Body of pancreas (tissue), 4 donors: ENCODE measurements at places on chromosomes 12 and 14. TPM values are rescaled to one million over a fixed set of nuclear protein-coding genes. Genes with fewer than 3 reads are reported as not detected.

The MIP gene
- not detected for total RNA-seq

The APOF gene
- total RNA-seq: not detected

The BCL11B gene
- total RNA-seq: 0.78 TPM

The CLEC12A gene
- total RNA-seq: not detected

The SPIC gene
- total RNA-seq: not detected

The MARCHF9 gene
- 5.2 TPM for total RNA-seq

GRCh38 chr14:85468816-85469215 lies 61.1 kb upstream of the FLRT2 start:
- H3K36me3 ChIP-seq: no peaks in the 10 kb centered on the region
- no peaks in the 10 kb centered on the region for H3K27me3 ChIP-seq
- no peak for DNase-seq
- H3K4me3 ChIP-seq: no peak overlapping the region

DNA sequence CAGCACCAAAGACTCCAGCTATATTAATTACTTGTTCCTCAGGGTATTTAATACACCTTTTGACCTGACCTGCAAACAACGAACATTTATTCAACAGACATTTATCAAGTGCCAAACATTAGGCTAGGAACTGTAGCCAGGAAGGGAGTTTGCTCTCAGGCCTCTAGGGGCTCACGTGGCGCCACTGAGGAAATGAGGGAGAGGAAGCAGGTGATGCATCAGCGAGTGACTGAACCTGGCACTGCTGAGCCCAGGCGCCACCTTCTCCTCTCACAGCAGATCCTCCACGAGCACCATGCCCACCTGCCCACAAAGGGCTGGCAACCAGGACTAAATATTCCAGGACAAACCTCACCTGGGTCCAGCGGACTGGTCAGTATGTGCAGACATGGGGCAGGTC lies 50.2 kb downstream of the SETD3 start:
- H3K27me3 ChIP-seq: no peaks in the 10 kb centered on the region
- no peak overlapping the region for H3K4me3 ChIP-seq
- peak; percentile 57 for DNase-seq
- no peaks in the 10 kb centered on the region for H3K36me3 ChIP-seq
- H3K4me1 ChIP-seq: peaks cover 8% of the 10 kb centered on the region

DNA sequence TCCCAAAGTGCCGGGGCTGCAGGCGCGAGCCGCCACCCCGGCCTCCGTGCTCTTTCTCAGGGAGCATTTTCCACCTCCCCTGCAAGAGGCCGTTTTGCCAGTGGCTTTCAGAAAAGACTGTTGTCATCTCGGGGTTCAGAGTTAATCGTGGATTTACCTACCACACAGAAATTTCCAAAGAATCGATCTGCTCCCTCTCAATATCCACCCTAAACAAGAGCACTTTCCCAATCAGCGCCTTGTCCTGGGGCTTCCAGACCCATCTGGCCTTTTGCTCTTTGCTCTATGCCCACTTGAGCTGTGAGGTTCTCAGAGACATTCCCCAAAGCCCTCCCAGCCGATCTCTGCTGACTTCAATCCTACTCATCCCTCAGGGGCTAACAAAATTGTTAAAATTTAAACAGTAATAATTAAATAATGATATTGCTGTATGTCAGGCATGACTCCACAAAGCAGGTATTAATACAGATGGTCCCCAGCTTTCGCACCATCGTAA lies 86.6 kb downstream of the NINJ2 start:
- no peak overlapping the region for H3K4me3 ChIP-seq
- no peak overlapping the region for H3K27ac ChIP-seq
- H3K27me3 ChIP-seq: no peaks in the 10 kb centered on the region
- H3K4me1 ChIP-seq: peaks cover 24% of the 10 kb centered on the region
- no peak for DNase-seq

DNA sequence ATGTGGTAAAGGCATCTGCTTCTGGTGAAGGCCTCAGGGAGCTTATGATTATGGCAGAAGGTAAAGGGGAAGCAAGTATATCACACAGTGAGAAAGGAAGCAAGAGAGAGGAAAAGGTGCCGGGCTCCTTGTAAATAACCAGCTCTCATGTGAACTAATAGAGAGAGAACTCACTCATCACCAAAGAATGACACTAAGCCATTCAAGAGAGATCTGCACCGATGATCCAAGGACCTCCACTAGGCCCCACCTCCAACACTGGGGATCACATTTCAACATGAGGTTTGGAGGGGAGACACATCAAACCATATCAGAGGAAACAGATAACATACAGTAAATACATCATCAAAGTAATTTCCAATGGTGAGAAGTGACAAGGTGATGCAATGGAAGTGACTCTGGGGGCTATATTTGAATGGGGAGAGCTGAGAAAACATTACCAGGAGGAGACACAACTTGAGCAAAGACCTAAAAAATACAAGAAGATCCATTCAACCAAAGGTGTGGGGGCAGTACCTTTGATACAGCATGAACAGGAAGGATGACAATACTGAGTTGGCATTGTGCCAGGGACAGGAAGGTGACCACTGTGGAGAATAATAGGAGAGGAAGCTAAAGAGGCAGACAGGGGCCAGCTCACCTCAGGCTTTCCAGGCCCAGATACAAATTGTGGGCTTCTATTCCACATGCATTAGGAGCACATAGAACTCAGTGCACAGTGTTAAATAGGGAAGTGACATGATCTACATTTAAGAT lies 134.4 kb upstream of the GRIP1 start:
- no peaks in the 10 kb centered on the region for H3K4me1 ChIP-seq
- no peaks in the 10 kb centered on the region for H3K27me3 ChIP-seq
- no peak for DNase-seq
- H3K4me3 ChIP-seq: no peak overlapping the region

DNA sequence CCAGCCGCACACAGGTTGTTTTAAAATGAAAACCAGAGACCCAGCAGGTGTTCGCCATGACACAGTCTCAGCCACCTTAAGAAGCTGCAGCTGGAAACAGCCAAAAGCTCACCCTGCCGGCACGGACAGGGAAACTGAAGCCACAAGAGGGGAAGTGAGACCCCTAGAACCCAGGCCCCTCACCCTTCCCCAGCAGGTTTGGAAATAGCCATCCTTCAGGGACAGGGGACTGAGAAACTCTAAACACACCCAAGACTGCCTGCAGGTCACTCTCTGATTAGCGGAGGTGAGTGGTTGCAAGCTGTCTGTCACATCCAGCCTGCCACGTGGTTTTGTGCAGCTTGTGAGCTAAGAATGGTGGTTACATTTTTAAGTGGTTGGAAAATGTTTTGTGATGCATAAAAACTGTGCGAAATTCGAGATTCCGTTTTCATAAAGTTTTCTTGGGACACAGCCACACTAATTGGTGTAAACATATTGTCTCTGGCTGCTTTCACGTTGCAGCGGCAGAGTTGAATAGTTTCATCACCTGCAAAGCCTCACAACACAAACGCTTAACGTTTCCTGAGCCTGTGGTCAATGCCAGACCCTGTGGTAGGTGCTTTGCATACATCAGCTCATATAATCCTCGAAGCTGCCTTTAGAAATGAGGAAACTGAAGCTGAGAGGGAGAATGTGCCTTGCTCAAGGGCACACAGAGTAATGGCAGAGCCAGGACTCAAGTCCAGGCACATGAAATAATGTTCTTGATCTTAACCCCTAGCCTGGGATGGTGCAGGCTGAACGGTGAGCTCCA lies 1.7 kb upstream of the SELPLG start:
- H3K27me3 ChIP-seq: no peaks in the 10 kb centered on the region
- DNase-seq: peak; percentile 44
- H3K36me3 ChIP-seq: no peaks in the 10 kb centered on the region
- H3K27ac ChIP-seq: no peak overlapping the region
- H3K4me3 ChIP-seq: no peak overlapping the region

DNA sequence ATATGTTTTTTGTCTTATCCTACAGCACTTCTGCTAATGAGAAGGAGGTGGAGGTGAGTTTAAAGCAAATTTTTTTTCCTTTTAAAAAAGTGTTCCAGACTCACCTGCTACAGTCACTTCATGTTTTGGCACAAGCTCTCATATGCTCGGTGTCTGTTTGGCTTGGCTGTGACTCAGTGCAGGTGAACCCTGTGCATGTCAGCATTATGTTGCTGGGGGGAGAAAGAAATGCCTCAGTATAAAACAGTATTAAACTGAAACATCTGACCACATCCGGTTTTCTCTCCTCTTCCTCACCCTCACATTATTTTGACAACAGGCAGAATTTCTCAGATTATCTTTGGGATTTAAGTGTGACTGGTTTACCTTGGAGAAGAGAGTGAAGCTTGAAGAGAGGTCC lies 105.2 kb downstream of the DNAI7 start:
- no peak overlapping the region for H3K4me3 ChIP-seq
- H3K27ac ChIP-seq: no peak overlapping the region
- H3K36me3 ChIP-seq: peaks cover 3% of the 10 kb centered on the region
- no peaks in the 10 kb centered on the region for H3K27me3 ChIP-seq
- DNase-seq: peak; percentile 58

DNA sequence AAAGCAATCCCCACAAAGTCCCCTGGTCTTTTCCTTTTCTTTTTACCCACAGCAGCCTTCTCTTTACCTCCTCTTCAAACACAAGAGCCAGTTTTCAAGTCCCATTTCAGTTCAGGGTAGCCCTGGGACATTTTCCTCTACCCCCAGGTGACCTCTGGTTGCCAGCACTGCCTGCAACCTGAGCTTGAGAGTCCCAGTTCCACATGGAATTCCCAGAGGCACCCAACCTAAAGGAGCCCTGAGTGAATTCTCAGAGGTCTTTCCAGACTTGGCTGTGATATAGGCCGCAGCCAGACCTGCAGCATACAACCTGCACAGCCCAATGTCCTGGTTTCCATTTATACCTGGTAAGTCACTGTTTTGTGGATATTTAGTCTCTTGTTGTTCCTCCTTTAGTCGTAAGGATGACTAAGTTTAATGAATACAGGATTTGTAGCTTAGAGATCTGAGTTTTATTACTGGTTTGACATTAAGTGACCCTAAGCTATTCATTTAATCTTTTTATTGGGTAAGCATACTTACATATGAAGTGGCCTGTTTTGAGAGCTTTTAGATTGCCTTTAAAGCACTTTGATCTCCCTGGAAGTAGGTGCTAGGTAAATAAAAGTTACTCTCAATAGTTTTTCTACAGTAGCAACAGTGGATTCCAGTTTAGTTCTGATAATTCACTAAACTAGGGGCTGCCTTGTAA lies 159.8 kb downstream of the TGFB3 start:
- no peak for DNase-seq
- no peak overlapping the region for H3K27ac ChIP-seq
- no peaks in the 10 kb centered on the region for H3K27me3 ChIP-seq
- no peaks in the 10 kb centered on the region for H3K36me3 ChIP-seq

- H3K27me3 ChIP-seq: no peaks in the 10 kb centered on the region
- no peaks in the 10 kb centered on the region for H3K36me3 ChIP-seq
- no peak overlapping the region for H3K27ac ChIP-seq
- no peak for DNase-seq
- no peaks in the 10 kb centered on the region for H3K4me1 ChIP-seq
- no peak overlapping the region for H3K4me3 ChIP-seq
Measured at GRCh38 chr12:52846356-52846970, 2.3 kb downstream of the KRT78 start.

GRCh38 chr14:81589381-81590065 lies 55.9 kb upstream of the SEL1L start:
- H3K36me3 ChIP-seq: no peaks in the 10 kb centered on the region
- no peak overlapping the region for H3K4me3 ChIP-seq
- H3K27ac ChIP-seq: no peak overlapping the region
- no peaks in the 10 kb centered on the region for H3K27me3 ChIP-seq

GRCh38 chr14:53564870-53565269 lies 391.8 kb downstream of the BMP4 start:
- H3K27me3 ChIP-seq: no peaks in the 10 kb centered on the region
- no peak overlapping the region for H3K4me3 ChIP-seq
- H3K36me3 ChIP-seq: no peaks in the 10 kb centered on the region
- no peaks in the 10 kb centered on the region for H3K4me1 ChIP-seq
- no peak for DNase-seq

DNA sequence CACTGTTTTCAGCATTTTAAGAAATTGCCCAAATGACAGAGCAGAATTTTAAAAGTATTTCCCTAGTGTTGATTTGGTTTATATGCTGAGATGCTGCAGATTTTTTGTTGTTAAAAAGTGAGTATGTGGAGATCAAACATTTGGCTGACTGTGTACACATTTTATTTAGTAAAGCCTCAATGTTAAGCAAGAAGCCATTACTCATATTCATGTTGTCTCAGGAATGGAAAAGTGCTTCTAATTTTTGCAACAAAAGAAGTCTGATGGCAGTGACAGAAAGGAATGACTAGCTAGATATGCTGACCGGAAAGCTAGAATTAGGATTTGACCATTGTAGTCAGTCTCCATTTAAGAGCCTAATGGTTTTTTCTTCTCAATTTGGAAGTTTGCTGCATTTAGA lies 22.5 kb downstream of the SLC38A6 start:
- no peak overlapping the region for H3K27ac ChIP-seq
- H3K4me3 ChIP-seq: no peak overlapping the region
- no peaks in the 10 kb centered on the region for H3K36me3 ChIP-seq

- no peaks in the 10 kb centered on the region for H3K4me1 ChIP-seq
- no peaks in the 10 kb centered on the region for H3K36me3 ChIP-seq
- H3K27ac ChIP-seq: no peak overlapping the region
- H3K27me3 ChIP-seq: no peaks in the 10 kb centered on the region
- H3K4me3 ChIP-seq: no peak overlapping the region
Measured at GRCh38 chr12:220491-220890, 6.5 kb upstream of the SLC6A12 start.

GRCh38 chr12:124508381-124509079 lies 58.9 kb downstream of the NCOR2 start:
- H3K27me3 ChIP-seq: no peaks in the 10 kb centered on the region
- peak overlapping the region; percentile 82 for H3K27ac ChIP-seq
- DNase-seq: no peak
- no peak overlapping the region for H3K4me3 ChIP-seq
- H3K36me3 ChIP-seq: no peaks in the 10 kb centered on the region

GRCh38 chr14:69137843-69138535 lies 14.9 kb downstream of the DCAF5 start:
- H3K27ac ChIP-seq: peak overlapping the region; percentile 20
- DNase-seq: no peak
- H3K4me1 ChIP-seq: peaks cover 37% of the 10 kb centered on the region
- no peaks in the 10 kb centered on the region for H3K27me3 ChIP-seq

- no peak overlapping the region for H3K4me3 ChIP-seq
- peaks cover 3% of the 10 kb centered on the region for H3K4me1 ChIP-seq
- no peak overlapping the region for H3K27ac ChIP-seq
- H3K36me3 ChIP-seq: no peaks in the 10 kb centered on the region
Measured at GRCh38 chr14:94109915-94110250, 653 bp upstream of the IFI27 start.
